ENCODE measurements at places on chromosomes 4 and X. TPM values are rescaled to one million over a fixed set of nuclear protein-coding genes. Genes with fewer than 3 reads are reported as not detected.

DNA sequence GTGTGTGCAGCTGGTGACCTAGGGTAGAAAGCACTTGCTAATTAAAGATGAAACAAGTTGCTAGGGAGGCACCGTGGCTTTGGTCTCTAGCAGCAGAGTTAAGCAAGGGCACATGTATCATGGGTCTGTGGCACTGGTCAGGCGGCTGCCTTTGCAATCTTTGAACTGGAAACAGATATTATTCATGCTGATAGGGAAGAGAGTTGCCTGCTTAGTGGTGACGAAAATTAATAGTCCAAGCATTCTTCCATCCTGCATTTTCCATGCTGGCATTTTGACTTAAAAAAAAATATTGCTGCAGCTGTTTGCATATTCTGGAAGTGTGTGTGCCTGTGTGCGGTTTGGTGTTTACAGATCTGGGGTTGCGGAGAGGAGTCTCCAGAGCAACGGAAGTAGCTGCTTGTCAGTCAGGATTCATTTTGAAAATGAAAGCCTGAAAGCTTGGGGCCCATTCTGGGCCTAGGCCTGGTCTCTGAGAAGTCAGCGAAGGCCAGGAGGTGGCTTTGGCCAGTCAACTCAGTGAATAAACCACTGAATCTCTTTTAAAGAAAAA, 2.3 kb upstream of the SOWAHD start:
- DNase-seq, result no peak

The DNAAF6 gene
- total RNA-seq, result not detected

- no peak for DNase-seq
Observed at GRCh38 chr4:94714365-94715160, 43.2 kb upstream of the BMPR1B start.

The PABPC4L gene
- total RNA-seq, result 1.3 TPM

- no peak for DNase-seq
Observed at GRCh38 chr4:67500373-67500772, 44.9 kb downstream of the CENPC start.

The OTUD6A gene
- total RNA-seq, result not detected

GRCh38 chr4:158999166-158999682, 103.7 kb upstream of the RAPGEF2 start:
- DNase-seq, result no peak

The MED12 gene
- 29.0 TPM for total RNA-seq

The HPGD gene
- 16.1 TPM for total RNA-seq

DNA sequence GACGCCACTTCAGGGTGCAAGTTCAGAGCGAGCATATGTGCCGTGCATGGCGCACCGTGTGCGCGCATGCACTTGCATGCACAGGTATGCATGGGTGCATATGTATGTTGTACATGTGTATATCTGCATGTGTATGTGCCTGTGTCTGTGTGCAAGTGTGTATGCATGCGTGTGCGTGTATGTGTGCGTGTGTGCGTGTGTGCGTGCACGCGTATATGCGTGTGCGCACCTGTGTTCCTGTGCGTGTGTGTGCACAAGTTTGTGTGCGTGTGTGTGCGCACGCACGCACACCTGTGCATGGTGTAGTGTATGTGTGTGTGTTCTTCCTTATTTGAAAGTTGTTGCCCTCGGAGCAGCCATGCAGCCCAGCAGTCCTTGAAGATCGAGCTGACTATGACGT, 76.8 kb downstream of the GPR143 start:
- DNase-seq, result no peak

DNA sequence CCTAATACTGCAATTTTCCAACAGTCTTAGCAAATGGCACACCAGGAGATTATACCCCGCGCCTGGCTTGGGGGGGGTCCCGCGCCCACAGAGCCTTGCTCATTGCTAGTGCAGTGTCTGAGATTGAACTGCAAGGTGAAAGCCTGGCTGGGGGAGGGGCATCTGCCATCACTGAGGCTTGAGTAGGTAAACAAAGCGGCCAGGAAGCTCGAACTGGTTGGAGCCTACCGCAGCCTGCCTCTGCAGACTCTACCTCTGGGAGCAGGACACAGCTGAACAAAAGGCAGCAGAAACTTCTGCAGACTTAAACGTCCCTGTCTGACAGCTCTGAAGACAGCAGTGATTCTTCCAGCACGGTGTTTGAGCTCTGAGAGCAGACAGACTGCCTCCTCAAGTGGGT, 172.8 kb upstream of the NAP1L5 start:
- DNase-seq, result no peak

The YY2 gene
- 3.0 TPM for total RNA-seq

DNA sequence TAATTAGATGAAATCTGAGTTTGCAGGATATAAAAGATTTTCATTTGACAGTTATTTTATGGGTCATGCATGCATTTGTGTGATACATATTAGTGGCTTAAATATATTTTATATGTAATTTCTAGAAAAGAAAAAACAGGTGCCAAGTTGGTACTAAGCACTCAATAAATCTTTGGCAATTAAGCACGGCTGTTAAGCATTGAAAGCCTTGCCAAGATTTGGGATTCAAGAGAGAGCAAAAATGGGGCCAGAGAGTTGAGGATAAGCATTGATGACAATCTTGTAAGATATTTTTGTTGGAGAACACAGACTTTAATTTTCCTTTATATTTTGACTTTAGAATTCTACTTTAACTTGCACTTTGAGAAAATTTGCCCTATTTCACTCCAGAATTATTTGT, 249.8 kb upstream of the MAD2L1 start:
- DNase-seq, result no peak

The ZDHHC15 gene
- 2.5 TPM for total RNA-seq

DNA sequence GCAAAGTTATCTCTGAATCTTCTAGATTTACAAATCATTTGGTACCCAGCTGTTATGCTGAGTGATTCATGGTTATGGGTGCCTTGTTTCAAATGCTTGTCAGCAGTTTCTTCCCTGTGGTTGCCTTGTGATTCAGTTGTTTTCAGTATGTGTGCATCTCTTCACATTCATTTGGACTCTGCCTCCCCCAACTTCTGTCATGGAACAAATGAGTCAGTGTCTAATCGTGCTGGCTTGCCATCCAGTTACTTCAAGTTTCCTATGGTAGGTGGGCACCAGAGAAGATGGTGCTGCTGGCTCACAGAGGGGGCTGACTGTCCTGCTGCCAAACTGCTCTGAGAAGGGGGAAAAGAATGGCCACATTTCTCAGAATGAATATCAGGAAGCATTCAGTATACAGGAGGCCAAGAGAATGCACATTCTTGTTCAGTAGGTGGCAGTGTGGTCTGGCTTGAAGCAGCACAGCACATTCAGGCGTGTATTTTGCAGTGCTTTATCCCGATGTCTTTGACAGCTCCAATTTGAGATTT, 260.9 kb downstream of the GLUD2 start:
- DNase-seq, result no peak

The FBXW7 gene
- total RNA-seq, result 44.3 TPM

GRCh38 chrX:39667736-39668482, 429.8 kb downstream of the BCOR start:
- DNase-seq, result no peak
